ENCODE measurements at places on chromosomes 1 and 21.

GRCh38 chr1:206684478-206685333 is at the start of gene MAPKAPK2:
MAPKAPK2 (plus strand) TSS chr1:206684905; CDS start chr1:206685230, 325 bp downstream.
- peak; percentile 63 for DNase-seq

DNA sequence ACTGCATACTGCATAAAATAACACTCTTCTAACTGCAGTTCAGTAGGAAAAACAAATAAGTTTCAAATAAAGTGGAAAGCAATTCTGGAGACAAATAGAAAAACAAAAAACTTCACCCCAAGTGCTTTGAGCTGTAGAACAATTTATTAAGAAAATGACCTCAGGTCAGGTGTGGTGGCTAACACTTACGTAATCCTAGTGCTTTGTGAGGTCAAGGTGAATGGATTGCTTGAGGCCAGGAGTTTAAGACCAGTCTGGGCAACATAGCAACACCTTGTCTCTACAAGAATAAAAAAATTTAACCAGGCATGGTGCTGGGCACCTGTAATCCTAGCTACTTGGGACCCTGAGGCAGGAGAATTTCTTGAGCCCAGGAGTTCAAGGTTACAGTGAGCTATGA is 5.0 kb upstream of the PPT1 start:
- no peak for DNase-seq

DNA sequence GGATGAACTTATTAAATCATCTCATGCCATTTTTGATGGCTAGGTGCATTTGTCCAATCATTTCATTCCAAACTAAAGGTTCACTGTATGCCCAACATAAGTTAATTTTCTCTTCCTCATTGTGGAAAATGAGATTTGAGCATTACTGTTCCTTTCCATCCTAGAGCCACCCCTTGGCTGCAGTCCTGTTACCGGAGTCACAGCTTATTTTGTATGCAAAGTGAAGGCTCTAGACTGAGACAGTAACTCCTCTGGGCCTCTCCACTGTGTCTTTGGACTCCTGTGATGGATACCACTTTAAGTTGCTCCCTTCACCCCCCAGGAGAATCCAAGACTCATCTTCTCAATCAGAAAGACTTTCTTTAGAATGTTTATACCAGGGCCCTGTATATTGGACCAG is 59.7 kb downstream of the FGGY start:
- DNase-seq = no peak

GRCh38 chr1:56329970-56330369 is 249.4 kb downstream of the PLPP3 start:
- DNase-seq = no peak

DNA sequence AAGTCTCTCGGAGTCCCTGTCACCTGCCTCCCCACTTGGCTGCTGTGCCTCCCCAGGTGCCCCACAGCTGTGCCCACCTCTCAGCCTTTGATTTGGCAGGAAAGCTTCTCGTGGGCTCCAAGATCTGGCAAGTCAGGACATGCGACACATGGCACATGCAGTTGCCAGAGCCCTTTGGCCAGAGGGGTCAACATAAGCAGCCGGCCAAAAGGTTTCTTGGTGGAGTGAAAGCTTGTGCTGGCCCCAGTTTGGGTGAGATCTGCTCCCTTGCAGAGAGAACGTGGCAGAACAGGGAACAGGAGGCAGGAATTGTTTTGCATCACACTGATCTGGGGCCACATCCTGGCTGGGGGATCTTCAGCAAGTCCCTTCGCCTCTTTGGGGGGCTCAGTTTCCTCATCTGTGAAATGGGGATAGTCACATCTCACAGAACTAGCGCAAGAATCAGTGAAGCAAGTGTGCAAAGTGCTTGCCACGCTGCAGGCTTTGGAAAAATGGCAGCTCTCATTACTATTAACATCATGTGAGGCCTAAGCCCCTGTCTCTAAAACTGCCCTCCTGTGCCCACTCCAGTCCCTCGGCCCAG is 232.6 kb downstream of the TRABD2B start:
- DNase-seq = peak; percentile 19

GRCh38 chr1:225692517-225692879 is 39.6 kb upstream of the ENAH start:
- DNase-seq = no peak

- no peak for DNase-seq
These were observed 24.7 kb downstream of the LYST start for GRCh38 chr1:235841938-235842545.

DNA sequence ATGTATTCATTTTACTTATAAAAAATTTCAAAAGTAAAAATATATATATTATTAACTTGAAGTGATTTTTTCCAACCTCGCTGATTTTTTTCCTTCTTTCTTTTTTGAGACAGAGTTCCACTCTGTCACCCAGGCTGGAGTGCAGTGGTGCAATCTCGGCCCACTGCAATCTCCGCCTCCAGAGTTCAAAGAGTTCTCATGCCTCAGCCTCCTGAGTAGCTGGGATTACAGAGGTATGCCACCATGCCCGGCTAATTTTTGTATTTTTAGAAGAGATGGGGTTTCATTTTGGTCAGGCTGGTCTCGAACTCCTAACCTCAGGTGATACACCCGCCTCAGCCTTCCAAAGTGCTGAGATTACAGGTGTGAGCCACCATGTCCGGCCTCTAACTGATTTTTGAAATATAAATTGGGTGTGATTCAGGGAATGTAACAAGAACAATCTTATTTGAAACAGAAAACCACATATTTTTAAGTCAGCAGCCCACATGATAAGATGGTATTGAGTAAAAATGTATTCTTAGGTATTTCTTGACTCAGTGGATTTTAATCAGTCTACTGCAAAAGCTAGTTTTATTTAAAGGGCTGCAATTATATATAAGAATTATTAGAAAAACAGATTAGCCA is 30.0 kb downstream of the ZBTB8B start:
- no peak for DNase-seq

GRCh38 chr1:87563211-87563610 is 234.5 kb downstream of the LMO4 start:
- no peak for DNase-seq
